ENCODE measurements at places on chromosomes 11 and 22.
A peak's percentile ranks its signal among the peaks of the same experiment; 100 is the strongest.

GRCh38 chr11:132456751-132457328 lies 1075.5 kb downstream of the OPCML start:
- no peak for DNase-seq

DNA sequence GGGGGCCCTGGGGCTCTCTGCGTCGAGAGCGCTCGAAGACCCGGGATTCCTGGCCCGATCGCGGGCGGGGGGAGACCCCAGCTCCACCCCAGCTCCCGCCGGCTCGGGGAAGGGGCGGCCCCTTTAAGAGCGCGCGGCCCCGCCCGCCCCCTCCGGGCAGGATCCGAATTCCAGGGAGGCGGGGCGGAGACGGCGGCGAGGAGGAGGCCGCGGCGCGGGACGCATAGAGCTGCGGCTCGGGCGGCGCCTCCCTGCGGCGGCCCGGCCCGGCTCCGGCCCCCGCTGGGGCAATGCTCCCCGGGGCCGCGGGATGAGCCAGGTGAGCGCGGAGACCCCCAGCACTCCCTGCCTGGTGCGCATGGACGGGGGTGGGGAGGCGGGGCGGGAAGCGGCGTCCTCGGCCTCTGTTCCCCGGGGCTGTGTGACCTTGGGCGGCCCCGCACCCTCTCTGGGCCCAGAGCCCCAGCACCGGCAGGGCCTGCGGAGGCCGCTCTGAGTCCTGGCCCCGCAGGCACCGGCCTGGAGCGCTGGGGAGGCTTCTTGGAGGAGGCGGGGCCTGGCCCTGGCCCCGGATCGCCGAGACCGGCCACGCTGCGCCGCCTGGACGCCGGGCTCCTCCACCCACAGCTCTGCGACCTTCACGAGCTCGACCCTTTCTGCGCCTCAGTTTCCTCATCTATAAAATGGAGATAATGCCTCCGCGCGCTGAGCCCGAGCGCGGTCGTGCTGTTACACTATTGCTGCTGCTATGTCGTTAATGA lies 565 bp downstream of the GAS2L1 start:
- DNase-seq: peak; percentile 8

DNA sequence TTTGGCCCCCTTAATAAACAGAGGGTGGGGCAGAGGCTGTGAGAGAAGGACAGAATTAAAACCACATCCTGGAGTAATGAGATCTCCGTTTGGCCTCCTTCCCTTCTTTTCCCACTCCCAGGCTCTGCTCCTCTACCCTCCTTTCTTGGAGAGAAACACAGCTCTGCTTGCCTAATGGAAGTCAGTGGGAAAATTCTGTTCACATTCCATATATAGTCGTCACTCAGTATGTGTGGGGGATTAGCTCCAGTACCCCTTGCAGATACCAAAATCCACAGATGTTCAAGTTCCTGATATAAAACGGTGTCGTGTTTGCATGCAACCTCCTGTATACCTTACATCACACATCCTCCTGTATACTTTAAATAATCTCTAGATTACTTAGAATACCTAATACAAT lies 37.6 kb upstream of the THY1 start:
- DNase-seq: peak; percentile 83

GRCh38 chr11:3164552-3165151 lies 458 bp downstream of the OSBPL5 start:
- DNase-seq: no peak

DNA sequence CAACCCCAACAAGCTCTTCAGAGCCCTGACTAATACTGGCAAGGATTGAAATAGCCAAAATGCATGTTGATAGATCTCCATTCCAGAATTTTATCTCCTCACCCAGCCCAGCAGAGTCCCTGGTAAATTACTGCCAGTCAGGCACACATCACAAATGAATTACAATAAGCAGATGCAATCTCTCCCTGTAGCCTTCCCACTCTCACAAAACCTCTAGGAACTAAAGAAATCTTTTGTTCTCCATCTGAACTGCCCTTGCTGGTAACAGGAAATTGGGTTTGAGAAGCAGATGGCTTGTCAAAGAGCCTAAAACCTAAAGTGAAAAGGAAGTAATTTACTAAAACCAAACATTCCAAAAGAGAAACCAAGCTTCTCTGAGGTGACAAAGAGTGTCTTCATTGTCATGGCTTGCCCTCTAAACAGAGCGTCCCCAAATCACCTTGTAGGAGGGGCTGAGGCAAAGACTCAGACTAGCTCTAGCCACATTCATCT lies 59.5 kb downstream of the FAM168A start:
- DNase-seq: no peak

DNA sequence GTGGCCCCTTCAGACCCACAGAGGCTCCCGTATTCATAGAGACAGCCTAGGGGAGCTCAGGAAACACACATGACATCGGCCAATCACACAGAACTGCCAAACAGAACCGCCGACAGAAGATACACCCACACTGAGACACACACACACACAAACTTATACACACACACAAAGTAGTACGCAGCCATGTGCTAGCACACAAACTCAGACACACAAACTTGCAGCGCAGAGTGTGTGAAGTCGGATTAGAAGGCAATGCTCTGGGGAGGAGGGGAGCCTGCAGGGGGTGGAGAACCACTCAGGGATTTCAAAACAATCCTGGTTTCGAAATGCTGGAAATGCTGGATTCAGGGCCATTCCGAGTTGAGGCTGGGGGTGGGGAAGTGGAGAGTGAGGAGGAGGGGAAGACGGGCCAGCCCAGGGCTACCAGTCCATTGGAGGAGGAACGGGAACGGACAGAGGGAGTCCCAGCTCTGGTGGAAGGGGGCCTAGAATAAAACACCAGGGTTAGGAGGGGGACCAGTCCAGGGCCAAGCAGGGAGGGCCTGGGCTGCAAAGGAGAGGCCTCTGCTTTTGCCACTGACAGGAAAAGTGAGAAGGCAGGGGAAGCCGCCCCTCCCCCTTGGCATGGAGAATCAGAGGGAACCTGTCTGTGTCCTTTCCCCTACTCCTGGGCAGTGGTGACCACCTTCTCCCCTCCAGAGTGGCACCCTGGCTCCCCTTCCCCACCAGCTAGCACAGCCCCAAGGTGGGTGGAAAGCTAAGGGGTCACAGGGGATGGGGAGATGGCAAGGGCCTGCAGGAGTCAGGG lies 4.4 kb downstream of the BCL9L start:
- no peak for DNase-seq

- no peak for DNase-seq
These were observed 40.1 kb upstream of the CTSC start for GRCh38 chr11:88377646-88378045.

DNA sequence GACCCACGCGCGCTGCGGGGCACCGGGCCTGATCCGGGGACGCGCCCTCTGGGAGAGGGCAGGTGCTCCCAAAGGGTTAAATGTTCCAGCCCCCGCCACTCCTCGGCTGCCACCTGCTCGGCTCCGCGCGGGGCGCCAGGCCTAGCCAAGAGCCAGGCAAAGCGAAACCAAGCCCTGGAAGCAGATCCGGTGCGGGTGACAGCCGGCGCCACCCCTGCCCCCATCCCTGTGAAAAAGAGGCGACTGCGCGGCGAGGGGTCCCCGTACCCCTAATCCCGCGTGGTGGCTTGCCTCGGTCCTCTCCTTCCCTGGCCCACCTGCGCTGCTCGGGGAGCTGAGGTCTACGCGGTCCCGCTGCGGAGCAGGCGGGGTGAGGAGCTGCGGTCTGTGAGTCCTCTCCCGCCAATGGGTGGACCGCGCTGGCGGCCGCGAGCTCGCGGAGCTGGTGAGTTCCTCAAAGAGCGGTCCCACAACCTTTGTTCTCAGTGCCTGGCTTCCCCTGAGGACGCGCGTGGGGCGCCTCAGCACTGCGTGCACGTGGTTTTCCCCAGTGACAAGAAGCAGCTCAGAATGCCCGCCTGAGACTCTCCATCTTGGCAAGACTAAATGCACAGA lies at the start of gene ME3:
ME3 (minus strand) TSS at position 610 of the 615 bp plus-strand sequence.
- no peak for DNase-seq

DNA sequence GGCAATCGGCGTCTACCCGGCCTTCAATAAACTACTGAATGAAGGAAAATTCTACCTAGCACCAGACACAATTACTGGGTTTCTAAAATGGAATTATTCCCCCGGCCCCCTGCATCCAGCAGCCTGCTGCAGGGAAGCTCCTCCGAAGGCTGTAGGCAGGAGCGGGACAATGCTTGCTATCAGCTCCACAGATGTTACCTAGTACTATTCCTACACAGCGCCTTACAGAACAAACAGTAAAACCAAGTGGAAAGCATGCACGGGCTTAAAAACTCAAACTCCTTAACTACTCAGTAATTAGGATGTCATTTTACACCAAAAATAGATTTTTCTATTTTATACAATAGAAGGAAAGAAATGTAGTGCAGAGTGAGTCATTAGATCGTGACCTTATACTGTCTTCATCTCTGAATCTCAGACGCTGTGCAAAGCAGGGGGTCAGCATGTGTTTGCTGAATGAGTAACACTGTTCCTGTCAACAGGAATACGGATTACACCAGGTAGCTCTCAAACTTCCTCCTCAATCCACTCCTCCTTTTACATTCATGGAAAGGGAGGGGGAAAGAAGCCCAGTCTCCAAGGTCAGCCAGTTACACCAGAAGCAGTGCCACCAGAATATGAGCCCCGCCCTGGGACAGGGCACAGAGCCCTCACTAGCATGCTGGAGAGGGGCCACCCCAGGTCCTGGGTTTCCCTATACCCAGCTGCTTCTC lies 74.9 kb downstream of the PACSIN2 start:
- no peak for DNase-seq

GRCh38 chr11:120172054-120172911 lies 34.4 kb upstream of the TRIM29 start:
- no peak for DNase-seq
